ENCODE measurements at places on chromosomes 2 and 18.

DNA sequence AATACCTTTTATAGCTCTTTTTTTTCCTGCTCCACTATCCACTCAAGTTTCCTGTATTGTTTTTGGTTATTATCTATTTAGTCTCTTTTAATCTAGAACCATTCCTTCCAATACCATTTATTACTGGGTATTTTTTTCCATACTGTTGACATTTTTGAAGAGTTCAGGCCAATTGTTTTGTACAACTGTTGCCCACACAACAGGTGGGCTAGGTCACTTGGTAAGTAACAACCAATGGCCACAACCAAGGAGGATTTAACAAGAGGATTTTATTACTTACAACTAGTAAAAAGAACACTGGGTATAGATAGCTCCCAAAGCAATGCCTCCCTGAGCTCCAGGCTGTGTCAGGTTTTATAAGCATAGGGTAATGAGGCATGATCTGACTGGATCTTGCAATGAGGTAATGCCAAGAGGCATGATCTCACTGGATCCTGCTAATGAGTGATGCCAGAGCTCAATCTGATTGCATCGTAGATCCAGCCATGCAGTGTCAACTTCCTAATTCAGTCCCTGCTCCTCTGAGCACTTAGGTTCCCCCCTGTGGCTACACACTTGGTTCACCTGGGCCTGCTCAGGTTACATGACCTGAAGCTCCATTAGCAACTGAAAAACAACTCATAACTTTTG lies 7.1 kb upstream of the CEP68 start:
- no peak for DNase-seq

GRCh38 chr2:113211226-113212105 lies 37.7 kb downstream of the PSD4 start:
- DNase-seq = no peak

DNA sequence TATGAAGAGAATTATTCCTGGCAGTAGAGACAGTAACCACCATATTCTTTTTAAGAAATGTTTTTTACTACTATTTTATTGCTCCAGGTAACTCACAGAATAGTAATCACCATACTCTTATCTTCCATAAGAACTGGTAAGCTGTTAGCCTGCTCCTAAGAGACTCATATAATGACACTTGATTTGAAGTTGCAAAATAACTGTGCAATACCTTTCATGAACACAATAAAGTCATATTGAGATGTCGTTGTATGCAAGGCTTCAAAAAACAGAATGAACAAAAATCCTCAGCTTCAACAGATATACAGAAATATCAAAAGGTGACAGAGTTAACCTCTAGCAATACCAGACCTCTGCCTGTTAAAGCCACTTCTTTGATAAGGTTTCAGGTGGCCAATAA lies 360.1 kb downstream of the NBAS start:
- no peak for DNase-seq

- no peak for DNase-seq
These were observed 41.6 kb downstream of the EEF1B2 start for GRCh38 chr2:206201075-206201848.

- no peak for DNase-seq
These were observed 312.9 kb downstream of the CYP26B1 start for GRCh38 chr2:71834796-71835195.

DNA sequence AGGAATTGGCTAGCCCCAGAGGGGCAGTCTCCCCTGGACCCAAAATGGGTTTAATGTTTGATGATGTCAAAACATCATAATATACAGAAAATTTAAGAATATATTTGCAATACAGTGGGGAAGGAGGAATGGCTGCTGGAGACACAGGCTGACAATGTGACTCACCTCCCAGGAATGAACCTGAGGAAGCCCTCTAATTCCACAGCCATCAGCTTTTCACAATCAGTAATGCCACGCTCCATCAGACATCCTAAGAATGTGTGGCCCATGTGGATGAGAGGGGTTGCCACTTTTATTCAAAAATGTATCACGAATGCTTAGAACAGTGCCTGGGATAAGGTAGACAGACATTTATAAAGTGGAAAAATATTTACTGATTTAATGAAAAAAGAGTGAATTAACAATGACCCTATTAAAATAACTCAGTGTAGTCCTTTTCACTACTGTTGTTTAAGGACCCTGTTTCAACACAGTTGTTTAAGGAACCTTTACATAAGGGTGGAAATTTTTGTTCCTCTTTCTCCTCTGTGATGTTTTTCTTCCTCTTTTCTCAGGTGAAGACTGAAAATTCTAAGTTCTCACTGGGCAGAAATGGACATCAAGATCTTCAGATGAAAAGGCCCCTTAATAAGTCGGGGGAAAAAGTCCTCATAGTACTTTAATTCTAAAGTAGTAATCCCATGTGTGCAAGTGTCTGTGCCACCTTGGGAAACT lies 17.5 kb upstream of the TMEM163 start:
- no peak for DNase-seq

DNA sequence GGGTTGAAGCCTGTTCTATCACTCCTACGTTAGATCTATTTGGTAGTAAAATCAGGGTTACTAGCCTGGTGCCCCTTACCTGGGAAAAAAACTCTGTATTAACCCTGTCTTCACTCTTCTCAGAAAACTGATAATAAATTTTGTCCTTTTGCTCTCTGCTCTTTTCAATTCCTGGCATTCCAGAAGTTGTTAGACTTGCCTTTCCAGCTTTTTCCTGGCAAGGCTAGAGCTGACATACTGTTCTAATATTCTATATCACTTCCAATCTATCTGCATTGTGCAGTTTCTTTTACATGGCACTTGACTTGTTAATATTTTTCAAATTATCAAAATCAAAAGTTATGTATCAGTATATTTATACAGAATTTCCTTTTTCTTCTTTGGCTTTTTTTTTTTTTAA lies 162.2 kb downstream of the FIGN start:
- no peak for DNase-seq

DNA sequence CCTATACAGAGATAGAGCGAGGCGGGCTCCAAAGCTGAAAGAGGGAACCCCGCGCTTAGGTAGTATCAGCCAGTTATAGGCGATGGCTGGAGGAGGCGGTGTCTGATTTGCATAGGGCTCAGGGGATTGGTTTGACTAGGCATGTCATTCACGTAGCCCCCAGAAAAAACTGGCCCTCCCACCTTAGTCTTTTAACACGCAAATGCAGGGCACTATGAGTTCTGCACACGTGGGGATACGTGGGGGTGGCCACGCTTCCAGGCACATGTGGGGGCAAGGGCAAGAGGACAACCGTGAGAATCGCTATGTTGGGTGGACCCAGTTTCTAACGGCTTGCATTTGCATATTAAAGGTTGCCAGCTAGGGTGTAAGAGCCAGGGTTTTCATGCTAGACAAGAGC lies 56.7 kb upstream of the MSTN start:
- no peak for DNase-seq

GRCh38 chr2:70344195-70344594 lies 42.3 kb upstream of the FAM136A start:
- DNase-seq = no peak

DNA sequence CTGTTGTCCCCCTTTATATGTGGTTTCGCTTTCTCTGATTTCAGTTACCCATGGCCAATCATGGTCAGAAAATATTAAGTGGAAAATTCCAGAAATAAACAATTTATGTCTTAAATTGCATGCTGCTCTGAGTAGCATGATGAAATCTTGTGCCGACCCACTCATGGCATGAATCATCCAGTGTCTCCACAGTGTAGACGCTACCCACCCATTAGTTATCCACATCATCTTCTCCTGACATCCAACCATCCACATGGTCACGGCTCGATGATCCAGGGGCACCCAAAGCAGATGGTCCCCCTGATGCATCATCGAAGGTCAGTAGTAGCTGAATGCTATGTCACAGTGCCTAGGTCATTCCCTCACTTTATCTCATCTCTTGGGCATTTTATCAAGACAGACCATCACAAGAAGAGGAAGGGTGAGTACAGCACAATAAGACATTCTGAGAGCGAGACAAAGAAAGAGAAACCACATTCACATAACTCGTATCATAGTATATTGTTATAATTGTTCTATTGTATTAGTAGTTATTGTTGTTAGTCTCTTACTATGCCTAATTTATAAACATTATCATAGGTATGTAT lies 44.1 kb upstream of the ACKR3 start:
- no peak for DNase-seq

- no peak for DNase-seq
These were observed 77.0 kb downstream of the PRKCE start for GRCh38 chr2:45728458-45728942.

DNA sequence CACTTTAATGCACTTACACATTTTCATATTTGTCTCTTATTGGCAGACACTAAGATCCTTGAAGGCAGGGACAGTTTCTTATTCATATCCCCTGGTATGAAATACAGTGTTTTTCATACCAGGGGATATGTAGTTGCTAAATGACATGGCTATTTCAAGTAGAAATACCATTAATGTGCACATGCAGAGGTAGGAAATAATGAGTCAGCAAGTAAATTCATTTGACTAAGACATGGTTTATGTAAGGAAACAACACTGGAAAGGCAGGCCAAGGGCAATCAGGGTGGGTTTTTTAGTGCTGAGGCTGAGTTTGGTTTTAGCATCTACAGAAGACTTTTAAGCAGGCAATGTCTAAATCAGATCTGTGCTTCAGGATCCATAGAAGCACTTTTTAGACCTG lies 155.9 kb downstream of the WDPCP start:
- no peak for DNase-seq

DNA sequence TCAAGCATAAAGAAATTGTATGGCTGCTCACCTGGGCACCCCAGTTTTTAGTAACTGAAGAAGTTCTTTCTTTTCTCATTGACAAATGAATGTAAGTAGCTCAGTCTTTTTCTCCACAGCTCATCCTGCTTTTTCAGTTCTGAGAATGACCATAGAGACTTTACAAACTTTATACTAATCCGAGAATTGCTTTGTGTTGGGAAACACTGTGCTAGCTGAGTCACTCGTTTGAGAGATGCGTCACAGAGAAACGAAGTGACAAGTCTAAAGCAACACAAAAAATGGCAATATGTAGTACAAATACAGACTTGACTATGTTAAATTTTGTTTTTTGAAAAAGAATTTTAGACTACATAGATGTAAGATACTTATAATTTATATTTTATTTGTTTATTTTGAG lies 9.0 kb downstream of the LRRTM4 start:
- no peak for DNase-seq

DNA sequence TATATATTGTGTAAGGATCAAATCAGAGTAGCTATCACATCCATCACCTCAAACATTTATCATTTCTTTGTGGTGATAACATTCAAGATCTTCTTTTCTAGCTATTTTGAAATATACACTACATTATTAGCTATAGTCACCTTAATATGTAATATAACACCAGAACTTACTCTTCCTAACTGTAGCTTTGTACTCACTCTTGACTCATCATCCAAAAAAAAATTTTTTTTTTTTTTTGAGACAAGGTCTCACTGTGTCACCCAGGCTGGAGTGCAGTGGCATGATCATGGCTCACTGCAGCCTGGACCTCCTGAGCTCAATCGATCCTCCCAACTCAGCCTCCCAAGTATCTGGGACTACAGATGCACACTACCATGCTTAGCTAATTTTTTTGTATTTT lies 153.3 kb downstream of the EML6 start:
- no peak for DNase-seq

DNA sequence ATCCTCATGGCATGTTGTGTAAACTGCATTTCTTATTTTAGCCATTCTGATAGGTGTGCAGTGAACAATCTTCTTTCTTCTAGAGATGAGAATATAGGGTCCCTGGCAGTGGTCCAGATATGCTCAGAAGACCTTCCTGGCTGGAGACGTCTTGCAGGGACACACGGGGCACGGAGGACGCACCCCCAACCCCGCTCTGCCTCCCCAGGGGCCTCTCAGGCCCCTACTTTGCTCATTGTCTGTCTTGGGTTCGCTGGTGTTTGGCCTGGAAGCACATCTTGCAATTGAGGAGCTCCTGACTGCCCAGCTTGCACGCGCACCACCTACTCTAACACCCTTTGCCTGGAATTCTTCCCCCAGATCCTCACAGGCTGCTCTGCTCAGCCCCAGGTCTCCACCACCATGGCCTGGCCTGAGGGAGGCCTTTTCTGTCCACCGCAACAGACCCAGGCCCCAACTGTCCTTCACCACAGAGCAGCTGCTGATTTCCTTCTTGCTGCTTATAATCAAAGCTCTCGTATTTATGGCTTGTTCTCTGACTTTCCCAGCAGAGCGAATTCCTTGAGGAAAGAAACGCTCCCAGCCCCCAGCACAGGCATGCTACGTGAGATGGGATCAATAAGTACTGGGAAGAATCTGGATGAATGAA lies 295.9 kb upstream of the HDAC4 start:
- DNase-seq = no peak

GRCh38 chr18:37176621-37176934 lies 347.7 kb downstream of the KIAA1328 start:
- DNase-seq = no peak

- DNase-seq = no peak
These were observed 483.9 kb downstream of the DPP10 start for GRCh38 chr2:114926303-114926702.

DNA sequence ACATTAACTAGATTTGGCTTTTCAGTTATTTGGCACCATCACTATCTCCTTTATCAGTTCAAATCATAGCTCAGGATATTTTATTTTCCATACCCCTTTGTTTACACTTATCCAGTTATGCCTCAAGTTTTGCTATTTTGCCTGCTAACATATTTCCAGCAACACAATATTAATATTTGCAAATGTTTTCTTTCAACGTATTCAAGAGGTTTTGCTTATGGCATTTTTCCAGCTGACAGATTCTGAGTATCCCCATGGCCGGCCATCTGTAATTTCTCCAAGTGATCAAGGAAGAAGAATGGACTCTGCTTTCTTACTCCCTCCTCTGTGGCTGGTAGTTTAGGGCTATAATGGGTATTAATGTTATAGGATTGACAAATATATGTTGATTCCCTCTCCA lies 49.4 kb downstream of the RND3 start:
- DNase-seq = no peak

DNA sequence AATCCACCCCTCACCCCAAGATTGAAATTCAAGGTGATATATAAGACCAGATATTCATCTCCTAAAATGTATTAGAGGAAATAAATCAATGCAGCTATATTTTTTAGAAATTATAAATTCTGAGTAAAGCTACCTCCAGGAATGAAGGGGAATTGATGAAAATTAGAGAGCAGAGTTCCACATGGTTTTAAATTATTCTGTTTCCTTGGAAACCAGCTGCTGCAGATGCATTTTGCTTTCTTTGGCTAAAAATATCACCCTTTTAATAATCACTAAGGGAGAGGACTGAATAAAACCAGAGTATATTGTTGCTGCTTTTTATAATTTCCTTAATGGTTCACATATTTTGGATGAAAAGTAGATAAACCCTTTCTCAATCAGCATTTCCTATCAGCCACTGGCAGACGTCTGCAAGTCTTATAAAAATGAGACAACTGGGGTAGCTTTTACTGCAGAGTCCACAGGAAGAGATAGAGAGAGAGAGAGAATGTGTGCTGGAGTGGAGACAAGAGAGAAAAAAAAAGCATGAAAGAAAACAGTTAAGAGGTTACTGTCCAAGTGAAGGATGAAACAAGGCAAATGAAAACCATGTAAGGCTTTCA lies 2.0 kb downstream of the CSRNP3 start:
- no peak for DNase-seq

GRCh38 chr2:163455815-163456214 lies 280.0 kb downstream of the FIGN start:
- no peak for DNase-seq

GRCh38 chr18:63850020-63850419 lies 37.5 kb upstream of the SERPINB2 start:
- no peak for DNase-seq

GRCh38 chr2:39607538-39608262 lies 58.0 kb upstream of the TMEM178A start:
- no peak for DNase-seq
